ENCODE measurements at places on chromosomes 13 and 19.

- peaks cover 22% of the 10 kb centered on the region for H3K36me3 ChIP-seq
- peak overlapping the region; percentile 65 for H3K27ac ChIP-seq
- H3K4me3 ChIP-seq, result no peak overlapping the region
- H3K27me3 ChIP-seq, result no peaks in the 10 kb centered on the region
- DNase-seq, result no peak
Observed at GRCh38 chr19:55597501-55597921, 1.8 kb downstream of the FIZ1 start.

- peaks cover 5% of the 10 kb centered on the region for H3K4me1 ChIP-seq
- no peaks in the 10 kb centered on the region for H3K27me3 ChIP-seq
- H3K4me3 ChIP-seq, result no peak overlapping the region
- no peaks in the 10 kb centered on the region for H3K36me3 ChIP-seq
- DNase-seq, result no peak
- no peak overlapping the region for H3K27ac ChIP-seq
Observed at GRCh38 chr13:27601208-27601607, 19.1 kb downstream of the LNX2 start.

GRCh38 chr19:7475665-7476064 lies 13.2 kb downstream of the PEX11G start:
- no peak overlapping the region for H3K27ac ChIP-seq
- DNase-seq, result no peak
- peaks cover 6% of the 10 kb centered on the region for H3K36me3 ChIP-seq
- H3K4me3 ChIP-seq, result no peak overlapping the region
- H3K4me1 ChIP-seq, result peaks cover 9% of the 10 kb centered on the region

GRCh38 chr19:409516-410242 lies 732 bp upstream of the C2CD4C start:
- H3K36me3 ChIP-seq, result no peaks in the 10 kb centered on the region
- peaks cover 16% of the 10 kb centered on the region for H3K4me1 ChIP-seq
- peak overlapping the region; percentile 55 for H3K4me3 ChIP-seq
- no peak for DNase-seq

- H3K4me1 ChIP-seq, result peaks cover 7% of the 10 kb centered on the region
- no peak overlapping the region for H3K27ac ChIP-seq
- no peak overlapping the region for H3K4me3 ChIP-seq
- H3K27me3 ChIP-seq, result no peaks in the 10 kb centered on the region
Observed at GRCh38 chr13:99263126-99263785, 5.1 kb upstream of the GPR18 start.

- H3K4me1 ChIP-seq, result peaks cover 2% of the 10 kb centered on the region
- peak overlapping the region; percentile 11 for H3K27ac ChIP-seq
- no peak for DNase-seq
Observed at GRCh38 chr13:58379221-58379620, 747.7 kb downstream of the PCDH17 start.

DNA sequence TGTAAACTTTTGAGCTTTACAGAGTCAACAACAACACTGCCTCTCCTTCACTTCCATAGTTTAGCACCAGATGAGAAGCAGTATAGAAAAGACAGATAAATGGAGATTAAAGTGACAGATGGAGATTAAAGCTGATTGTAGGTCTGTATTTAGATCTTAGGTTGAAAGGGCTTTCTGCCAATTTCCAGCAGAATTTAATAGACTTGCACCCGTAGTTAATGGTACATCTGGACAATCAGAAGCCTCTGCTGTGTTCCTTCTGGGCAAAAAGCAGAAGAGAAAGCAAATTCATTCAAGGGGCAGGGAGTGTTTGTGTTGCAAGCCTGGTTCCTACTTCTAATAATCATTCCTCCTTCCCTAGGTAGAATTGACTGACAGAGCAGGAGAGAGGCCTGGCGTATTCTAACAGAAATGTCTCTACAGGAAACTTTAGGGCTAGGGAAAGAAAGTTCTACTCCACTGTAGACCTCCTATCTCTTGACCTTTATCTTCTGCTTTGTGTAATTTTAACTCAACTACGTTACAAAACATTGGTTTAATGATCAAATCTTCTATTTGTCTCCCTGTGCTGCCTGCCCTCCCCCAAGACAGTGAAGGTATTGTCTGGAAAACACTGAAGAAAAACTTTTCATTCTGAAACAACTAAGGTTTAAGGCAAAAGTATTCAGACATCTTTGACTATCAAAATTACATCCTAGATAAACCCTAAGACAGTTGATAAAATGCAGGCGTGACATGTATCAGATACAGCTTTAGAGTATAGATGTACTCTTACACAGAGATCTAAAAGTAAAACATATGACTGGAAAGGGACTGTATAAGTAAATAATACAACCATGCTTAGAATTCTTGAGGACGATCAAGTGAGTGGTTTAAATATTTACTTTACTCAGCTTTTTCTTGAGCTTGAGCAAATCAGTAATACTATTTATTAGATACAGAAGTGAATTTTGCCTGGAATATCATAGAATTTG lies 44.4 kb downstream of the GPC6 start:
- peak overlapping the region; percentile 12 for H3K27ac ChIP-seq
- DNase-seq, result no peak
- H3K27me3 ChIP-seq, result no peaks in the 10 kb centered on the region
- H3K4me3 ChIP-seq, result no peak overlapping the region
- H3K4me1 ChIP-seq, result peaks cover 4% of the 10 kb centered on the region
- no peaks in the 10 kb centered on the region for H3K36me3 ChIP-seq

Data from neuronal stem cell (in vitro differentiated cells).